ENCODE measurements at places on chromosomes 3 and 15.

DNA sequence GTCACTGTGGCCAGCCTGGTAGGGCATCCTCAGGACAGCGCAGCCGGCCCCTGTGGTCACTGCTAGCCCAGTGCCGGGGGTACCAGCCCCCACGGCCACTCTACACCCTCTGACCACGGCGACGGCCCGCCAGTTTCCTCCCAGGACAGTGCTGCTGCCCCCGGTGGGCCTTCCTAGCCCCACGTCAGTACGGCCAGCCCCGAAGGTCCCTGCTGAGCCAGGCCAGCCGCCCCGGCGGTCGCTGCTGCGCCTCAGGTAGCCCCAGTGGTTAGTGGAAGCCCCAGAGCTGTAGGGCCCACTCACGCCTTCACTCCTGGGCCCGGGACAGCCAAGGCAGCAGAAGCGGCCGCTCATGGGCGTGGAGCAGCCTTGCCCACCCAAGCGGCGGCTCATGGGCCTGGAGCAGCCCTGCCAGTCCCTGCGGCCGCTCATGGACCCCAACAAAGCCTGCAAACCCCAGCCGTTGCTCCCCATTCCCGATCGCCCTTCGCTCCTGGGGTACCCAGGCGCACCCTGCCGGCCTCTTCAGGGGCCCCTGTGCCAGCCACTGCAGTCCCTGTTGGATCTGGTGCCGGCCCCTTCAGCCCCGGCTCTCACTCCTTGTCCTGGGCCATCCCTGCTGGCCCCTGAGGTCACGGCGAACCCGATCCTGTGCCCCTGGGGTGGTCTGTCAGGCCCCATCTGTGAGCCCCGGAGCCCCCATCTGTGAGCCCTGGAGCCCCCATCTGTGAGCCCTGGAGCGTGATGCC, 9.5 kb upstream of the ROPN1B start:
- DNase-seq = no peak
- no peak overlapping the region for H3K27ac ChIP-seq
- no peak overlapping the region for H3K4me3 ChIP-seq
- peaks cover 2% of the 10 kb centered on the region for H3K36me3 ChIP-seq
- H3K4me1 ChIP-seq = no peaks in the 10 kb centered on the region

DNA sequence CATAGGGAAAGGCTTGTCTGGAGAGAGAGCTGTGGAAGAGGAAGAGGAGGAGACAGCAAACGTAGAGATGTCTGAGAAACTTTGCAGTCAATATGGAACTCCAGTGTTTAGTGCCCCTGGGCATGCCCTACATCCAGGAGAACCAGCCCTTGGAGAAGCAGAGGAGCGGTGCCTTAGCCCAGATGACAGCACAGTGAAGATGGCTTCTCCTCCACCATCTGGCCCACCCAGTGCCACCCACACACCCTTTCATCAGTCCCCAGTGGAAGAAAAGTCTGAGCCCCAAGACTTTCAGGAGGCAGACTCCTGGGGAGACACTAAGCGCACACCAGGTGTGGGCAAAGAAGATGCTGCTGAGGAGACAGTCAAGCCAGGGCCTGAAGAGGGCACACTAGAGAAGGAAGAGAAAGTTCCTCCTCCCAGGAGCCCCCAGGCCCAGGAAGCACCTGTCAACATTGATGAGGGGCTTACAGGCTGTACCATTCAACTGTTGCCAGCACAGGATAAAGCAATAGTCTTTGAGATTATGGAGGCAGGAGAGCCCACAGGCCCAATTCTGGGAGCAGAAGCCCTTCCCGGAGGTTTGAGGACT, 6.9 kb downstream of the MAP1A start:
- H3K4me3 ChIP-seq = no peak overlapping the region
- no peak overlapping the region for H3K27ac ChIP-seq
- H3K27me3 ChIP-seq = no peaks in the 10 kb centered on the region
- peaks cover 18% of the 10 kb centered on the region for H3K4me1 ChIP-seq

DNA sequence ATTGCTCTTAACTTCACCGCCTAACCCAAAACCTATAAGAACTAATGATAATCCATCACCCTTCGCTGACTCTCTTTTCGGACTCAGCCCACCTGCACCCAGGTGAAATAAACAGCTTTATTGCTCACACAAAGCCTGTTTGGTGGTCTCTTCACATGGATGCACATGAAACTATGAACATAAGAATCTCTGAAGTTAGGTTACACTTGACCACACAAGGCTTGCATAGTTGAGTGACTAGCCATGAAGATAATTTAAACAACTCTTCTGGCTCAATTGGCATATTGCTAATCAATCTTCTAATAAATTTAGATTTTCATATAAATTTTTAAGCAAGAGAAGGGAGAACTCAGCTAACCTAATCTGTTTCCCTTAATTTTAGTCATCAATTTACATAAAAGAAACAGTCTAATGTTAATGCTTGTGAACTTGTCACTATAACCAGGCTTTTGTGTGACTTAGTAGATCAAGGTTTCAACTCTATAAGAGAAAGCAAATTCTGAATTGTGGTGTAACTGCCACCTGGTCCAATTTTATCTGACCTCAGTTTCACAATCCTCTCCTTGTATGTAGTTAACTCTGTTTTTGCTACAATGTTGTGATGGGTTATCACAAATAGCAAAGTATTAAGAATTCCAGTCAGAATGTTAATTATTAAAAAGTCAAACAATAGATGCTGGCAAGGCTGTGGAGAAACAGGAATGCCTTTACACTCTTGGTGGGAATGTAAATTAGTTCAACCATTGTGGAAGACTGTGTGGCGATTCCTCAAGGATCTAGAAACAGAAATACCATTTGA, 82.0 kb downstream of the HHLA2 start:
- DNase-seq = no peak
- no peaks in the 10 kb centered on the region for H3K4me1 ChIP-seq
- H3K4me3 ChIP-seq = no peak overlapping the region
- no peaks in the 10 kb centered on the region for H3K27me3 ChIP-seq
- peaks cover 6% of the 10 kb centered on the region for H3K36me3 ChIP-seq
- H3K27ac ChIP-seq = no peak overlapping the region

DNA sequence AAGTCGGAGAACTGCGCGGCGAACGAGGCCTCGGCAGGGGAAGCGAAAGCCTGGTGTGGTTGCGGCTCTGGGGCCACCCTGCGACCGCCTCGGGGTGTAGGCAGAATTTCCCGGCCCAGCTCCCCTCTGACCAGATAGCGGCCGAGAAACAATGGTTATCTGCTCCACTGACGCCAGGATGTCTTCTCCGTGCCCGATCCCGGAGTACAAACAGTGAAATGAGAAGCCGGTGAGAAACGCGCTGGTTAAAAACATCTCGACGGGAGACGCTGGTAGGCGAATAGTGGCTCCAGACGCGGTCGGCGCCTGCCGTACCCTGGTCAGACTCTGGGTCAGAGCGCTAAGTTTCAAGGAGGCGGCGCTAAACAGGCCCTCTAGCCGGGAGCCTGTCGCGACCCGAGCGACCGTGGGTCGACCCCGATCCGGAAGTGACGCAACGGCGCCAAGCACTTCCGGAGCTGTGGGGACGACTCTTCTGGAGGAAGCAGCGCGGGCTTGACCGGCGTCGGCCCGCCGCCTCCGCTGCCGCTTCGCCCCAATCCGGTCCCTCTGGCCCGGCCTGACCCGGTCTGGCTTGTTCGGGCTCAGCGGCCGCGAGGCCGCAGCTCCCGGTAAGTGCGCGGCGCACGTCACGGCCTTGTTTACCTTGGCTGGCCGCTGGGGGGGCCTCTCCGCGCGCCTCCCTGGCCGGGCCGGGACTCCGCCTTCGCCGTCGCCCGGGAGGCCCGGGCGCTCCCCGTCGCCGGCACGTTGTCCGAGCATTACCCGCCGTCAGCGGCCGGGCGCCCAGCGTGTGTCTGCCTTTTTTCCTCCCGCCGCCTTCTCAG, at the start of gene ARIH2:
Gene ARIH2 (plus strand): TSS at position 455 of the 827 bp plus-strand sequence. CDS start 8,717 bp downstream, outside the sequence.
- H3K27ac ChIP-seq = peak within 1 kb of the TSS; percentile 99
- H3K4me3 ChIP-seq = peak within 1 kb of the TSS; percentile 88
- H3K27me3 ChIP-seq = no peaks in the 10 kb centered on the region
- DNase-seq = peak; percentile 92
- peaks cover 33% of the 10 kb centered on the region for H3K4me1 ChIP-seq

DNA sequence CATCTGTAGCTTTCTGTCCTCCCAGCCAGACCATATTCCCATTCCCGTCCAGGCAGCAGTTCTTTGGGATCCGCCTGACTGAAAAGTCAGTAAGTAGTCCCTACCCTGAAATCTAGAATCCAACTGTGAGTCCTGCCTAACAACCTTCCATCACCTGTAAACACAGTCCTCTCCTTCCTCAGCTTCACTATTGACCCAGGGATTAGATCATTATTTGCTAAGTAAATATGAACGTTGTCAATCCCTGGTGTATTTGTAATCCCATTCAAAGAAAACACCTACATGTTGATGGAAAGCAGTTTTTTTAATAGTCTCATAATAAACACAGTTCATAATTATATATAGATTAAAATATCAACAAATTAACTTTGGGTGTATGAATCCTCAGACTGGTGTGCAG, 732 bp downstream of the SAXO2 start:
- H3K27me3 ChIP-seq = no peaks in the 10 kb centered on the region
- no peak for DNase-seq
- H3K27ac ChIP-seq = no peak overlapping the region
- H3K4me1 ChIP-seq = peaks cover 34% of the 10 kb centered on the region
- peaks cover 10% of the 10 kb centered on the region for H3K36me3 ChIP-seq

- no peaks in the 10 kb centered on the region for H3K36me3 ChIP-seq
- H3K4me1 ChIP-seq = no peaks in the 10 kb centered on the region
- no peak for DNase-seq
- H3K4me3 ChIP-seq = no peak overlapping the region
These were observed 66.2 kb downstream of the LRRK1 start for GRCh38 chr15:100985401-100985800.

All from activated CD4-positive, alpha-beta memory T cell treated with anti-CD3 and anti-CD28 coated beads, Interleukin-2, amount 10 ng/mL, durations not matched to agents 7 days and 5 days (primary cell).